ENCODE measurements at places on chromosomes 5 and 9. TPM values are rescaled to one million over a fixed set of nuclear protein-coding genes. Genes with fewer than 3 reads are reported as not detected.
A peak's percentile ranks its signal among the peaks of the same experiment; 100 is the strongest.

- ATAC-seq: no peak
These were observed 174.7 kb upstream of the CDH12 start for GRCh38 chr5:23027830-23028229.

DNA sequence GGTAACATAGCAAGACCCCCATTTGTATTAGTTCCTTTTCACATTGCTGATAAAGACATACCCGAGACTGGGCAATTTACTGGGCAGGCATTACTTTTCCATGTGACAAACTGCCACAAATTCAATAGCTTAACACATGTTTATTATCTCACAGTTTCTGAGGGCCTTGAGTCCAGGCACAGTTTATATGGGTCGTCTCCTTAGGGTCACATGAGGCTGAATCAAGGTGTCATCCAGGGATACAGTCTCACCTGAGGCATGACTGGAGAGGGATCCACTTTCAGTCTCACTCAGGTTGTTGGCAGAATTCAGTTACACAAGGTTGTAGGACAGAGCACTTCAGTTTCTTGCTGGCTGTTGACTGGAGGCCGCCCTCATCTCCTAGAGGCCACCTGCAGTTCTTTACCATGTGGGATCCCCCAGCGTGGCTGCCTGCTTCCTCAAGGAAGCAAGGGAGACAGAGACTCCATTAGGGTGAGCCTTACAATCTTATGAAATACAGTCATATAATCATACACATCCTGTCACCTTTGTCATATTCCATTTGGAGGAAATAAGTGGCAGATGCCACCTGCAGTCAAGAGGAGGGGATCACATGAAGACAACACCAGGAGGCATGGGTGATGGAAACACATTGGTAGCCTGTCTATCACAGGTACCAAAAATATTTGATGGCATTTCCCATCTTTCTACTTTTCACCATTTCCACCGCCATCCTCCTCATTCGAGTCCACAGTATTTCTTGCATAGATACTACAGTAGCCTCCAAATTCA is 15.1 kb upstream of the ERAP1 start:
- ATAC-seq: no peak

DNA sequence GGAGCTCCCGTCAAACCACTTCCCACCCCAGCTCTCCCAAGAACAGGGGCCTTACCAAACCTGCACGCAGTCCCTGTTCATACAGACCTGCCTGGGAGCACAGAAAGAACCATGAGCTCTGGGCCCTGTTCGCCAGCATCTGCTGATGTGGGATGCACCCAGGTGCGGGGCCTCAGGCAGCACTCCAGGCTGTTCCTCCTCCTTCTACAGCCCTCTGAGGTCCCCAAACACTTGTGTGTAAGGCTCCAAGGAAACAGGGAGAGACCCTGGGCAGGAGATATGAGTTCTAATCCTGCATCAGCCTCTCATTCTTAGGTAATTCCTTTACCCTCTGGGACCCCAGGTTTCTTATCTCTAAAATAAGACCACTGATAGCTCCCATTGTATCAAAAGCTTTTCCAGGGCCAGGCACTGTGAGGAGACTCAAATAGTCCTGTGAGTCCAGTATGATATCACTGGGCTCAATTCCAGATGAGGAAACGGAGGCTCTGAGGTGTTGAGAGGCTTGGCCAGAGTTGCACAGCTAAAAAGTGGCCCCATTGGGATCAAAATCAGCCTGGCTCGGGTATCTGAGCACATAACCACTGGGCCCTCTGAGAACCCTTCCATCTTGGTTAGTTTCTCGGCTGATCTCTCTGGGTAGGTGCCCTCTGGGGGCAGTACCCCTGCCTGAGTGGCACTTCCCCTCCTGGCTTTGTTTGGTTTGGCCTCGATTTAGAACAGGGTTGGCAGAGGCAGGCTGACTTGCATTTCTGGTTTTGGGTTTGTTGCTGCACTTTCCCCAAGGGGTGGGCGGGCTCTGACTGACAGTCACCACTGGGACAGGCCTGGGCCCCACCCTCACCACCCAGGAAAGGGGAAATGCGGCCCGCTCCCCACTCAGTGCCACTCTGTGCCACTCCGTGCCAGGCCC is 116.8 kb downstream of the RGS3 start:
- ATAC-seq: peak; percentile 86

GRCh38 chr9:100492952-100493351 is 20.0 kb downstream of the TMEFF1 start:
- ATAC-seq: no peak

GRCh38 chr9:38388283-38389223 is 3.9 kb upstream of the ALDH1B1 start:
- no peak for ATAC-seq

DNA sequence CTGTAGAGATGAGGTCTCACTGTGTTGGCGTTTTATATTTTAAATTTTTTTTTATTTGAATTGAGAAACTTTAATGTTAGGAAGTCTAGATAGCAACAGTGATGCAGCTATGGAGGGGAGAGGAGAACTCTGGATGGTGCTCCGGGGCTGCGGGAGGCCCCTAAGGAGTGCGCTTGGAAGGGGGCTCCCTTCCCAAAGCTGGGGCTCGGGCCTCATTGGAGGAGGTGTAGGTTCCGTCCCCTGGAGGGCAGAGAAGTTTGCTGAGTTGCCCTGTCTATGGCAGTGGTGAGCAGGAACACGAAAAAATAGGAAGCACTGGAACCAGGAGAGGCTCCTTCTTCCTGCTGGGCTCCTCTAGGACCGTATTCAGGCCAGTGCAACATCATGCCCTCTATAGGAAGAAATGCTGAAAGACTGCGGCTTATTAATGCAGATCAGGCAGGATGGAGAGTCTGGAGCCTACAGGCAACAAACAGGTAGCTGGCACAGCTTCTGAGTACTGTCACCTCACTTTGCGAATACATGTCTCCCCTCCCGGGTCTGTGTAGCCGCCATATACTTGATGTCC is 16.1 kb downstream of the AHRR start:
- ATAC-seq: peak; percentile 66

- no peak for ATAC-seq
These were observed 504.4 kb upstream of the WWC1 start for GRCh38 chr5:167786871-167787578.

DNA sequence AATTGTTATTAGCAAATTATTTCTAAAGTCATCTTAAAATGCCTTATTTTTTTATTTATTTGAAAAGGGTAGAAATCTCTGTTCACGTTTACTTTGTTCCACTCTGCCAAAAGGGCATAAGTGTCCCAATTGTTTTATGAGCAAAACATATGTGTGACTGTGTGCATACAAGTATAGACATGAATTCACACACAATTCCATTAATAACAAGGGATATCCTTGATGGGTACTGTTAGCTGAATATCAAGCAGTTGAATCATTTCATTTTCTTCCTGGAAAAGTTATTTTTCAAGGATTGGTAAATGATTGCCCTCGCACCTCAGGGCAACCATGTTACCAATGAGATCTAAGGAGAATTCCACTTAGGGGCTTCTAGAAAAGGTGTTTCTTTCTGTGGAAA is 92.1 kb upstream of the TAF11L2 start:
- no peak for ATAC-seq

GRCh38 chr5:39420482-39421145 is 4.2 kb downstream of the DAB2 start:
- peak; percentile 43 for ATAC-seq

DNA sequence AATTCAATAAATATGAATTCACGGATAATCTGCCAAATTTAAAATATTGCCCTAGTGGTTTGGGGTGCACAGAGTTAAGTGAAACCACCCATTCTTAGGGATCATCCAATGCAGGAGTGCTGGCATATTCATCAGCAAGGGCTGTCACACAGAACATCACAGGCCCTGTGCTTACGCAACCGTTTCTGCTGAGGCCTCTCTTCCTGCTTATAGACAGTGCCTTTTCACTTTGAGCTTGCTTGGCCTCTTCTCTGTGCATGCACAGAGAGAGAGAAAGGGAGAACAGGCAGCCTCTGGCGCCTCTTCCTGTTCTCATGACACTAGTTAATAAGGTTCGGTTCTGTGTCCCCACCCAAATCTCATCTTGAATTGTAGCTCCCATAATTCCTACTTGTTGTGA is 366.3 kb downstream of the ICE1 start:
- ATAC-seq: no peak

DNA sequence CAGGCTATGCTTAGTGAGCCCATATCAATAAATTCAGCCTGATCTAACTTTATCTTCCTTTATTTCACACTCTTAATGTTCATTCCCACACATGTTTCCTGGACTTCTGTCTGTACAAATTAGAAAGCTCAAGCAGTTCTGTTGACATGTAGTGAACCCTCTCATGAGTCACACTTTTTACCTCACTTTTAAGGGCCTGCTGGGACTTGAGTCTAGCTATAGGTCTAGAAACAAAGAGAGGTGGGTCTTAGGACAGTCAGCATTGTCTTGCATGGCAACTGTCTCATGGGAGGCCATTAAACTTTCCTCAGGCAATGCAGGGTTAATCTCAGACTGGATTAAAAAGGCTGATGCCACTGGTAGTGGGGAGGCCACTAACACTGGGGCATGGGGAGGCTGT is 8.6 kb upstream of the CCNH start:
- ATAC-seq: peak; percentile 97

DNA sequence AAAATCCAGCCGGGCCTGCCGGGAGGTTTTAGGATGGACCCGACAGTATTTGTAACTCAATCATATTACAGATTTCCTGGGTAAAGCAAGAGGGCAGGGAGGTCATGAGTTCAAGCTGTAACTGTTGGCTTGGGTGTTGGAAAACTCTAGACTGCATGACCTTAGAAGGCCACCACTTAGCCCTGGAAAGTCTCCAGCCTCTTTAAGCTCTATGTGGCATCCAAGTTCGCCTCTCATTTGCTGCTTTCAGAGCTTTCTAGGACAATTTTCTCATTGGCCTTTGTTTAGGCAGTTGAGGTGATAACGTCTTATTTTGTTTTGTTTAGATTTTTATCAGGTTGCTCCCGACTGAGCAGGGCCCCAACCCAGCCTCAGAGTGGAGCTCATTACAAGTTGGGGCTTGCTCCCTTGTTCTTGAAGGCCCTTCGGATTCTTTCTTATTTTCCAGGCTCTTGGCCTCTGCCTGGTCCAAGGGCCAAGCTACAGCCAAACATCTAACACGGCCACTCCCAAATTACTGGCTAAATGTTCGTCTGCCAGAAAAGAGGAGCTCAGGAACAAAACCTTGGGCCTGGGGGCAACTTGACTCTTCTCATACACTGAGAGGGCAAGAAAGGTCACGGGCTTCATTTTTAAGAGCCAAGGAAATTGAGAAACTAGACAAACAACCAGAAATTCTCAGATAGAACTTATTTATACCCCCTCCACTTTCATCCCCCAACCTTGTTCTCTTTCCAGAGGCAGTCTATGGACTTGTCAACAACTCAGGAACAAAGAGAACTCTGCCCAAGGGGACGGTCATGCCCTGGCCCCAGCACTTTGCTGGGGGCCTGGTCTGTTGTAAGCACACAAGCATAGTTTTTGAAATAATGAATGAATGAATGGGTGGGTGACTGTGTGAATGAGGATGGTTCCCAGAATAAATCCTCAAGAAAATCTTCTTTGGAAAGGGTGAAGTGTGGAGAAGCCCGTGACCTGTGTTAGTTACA is 526.9 kb downstream of the BNC2 start:
- ATAC-seq: no peak

DNA sequence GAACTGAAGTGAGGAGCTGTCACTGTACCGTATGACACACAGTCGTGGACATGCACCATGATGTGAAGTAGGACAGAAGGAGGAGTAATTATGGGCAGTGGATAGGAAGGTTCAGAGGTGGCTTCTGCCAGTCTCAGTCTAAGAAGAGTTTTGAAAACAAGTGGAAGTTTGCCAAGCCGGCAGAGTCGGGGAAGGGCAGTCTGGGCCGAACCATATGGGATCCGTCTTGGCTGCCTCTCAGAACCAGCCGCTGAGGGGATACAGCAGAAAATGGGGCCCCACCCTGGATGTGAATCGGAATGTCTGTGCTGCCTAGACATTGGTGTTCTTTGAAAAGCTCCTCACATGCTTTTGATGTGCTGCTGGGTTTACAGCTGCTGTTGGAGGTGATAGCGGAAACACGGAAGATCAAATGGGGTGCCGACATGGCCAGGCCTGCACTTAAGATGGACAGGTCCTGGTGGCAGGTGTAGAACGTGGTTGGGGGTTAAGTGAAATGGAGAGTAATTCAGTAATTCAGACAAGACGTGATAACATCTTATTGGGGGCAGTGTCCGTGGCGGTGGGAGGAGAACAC is 11.2 kb downstream of the SNX18 start:
- ATAC-seq: no peak

GRCh38 chr9:106775960-106776359 is 87.0 kb upstream of the ZNF462 start:
- ATAC-seq: no peak

GRCh38 chr5:127586811-127587210 is 62.1 kb upstream of the CTXN3 start:
- ATAC-seq: no peak

DNA sequence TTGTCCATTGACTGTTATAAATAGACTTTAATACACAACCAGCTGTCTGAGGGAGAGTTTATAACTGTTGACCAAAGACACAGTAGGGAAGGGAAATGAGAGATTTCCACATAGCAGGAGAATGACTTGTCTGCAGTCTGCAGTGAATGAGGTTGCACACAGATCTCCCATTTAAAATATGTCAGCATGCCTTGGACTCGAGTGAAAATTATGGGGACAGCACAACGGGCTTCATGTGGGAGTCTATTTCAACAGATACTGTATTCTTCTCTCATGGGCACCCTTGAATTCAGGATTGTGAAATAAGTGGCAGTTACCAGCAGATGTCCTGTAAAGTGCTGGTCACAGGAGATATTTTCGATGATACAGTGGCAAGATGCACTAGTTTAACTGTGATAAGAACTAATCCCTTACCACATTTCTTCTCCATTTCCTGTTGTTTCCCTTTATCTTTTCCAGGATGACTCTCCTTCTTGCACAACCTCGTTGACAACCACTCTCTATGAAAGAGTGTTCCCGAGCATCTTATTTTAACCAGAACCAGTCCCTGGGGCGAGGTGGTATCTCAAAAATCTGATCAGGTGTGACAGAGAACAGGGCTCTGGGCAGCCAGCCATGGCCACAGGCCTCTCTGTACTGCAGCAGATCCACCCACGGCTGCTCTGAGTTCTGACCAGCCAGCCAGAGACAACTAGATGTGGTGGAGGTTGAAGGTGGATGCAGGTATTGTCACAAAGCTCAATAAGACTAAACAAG is 51.5 kb upstream of the MAP3K1 start:
- ATAC-seq: peak; percentile 65

GRCh38 chr5:113205807-113206206 is 229.0 kb downstream of the TSSK1B start:
- ATAC-seq: peak; percentile 24

- no peak for ATAC-seq
These were observed 88.6 kb downstream of the ANGPTL2 start for GRCh38 chr9:127033789-127034188.

Gene C7
- 8.4 TPM for total RNA-seq

Gene PPP1R26
- 5.2 TPM for total RNA-seq

Gene MORN5
- total RNA-seq: not detected

Gene MZB1
- total RNA-seq: 3.3 TPM

Gene SPOCK1
- 0.48 TPM for total RNA-seq

Gene SHOC1
- total RNA-seq: 0.56 TPM

Gene FRMD3
- 0.60 TPM for total RNA-seq

Gene GCNT4
- total RNA-seq: 1.4 TPM

Gene ZNG1A
- 24.2 TPM for total RNA-seq

Gene CMYA5
- total RNA-seq: 0.36 TPM

Gene PLPPR1
- total RNA-seq: 0.32 TPM

Gene COL15A1
- total RNA-seq: 7.5 TPM

Gene TRIO
- total RNA-seq: 42.0 TPM

Gene LEAP2
- total RNA-seq: 0.68 TPM

Gene KCNN2
- total RNA-seq: 0.36 TPM
